Activated CD8-positive, alpha-beta memory T cell treated with anti-CD3 and anti-CD28 coated beads, Interleukin-2, amount 10 ng/mL, durations not matched to agents 7 days and 5 days (primary cell): ENCODE measurements at places on chromosomes 16 and 17. TPM values are rescaled to one million over a fixed set of nuclear protein-coding genes. Genes with fewer than 3 reads are reported as not detected.

GRCh38 chr17:81648013-81648706 is 8.2 kb downstream of the PDE6G start:
- DNase-seq: no peak

- peak; percentile 90 for DNase-seq
Measured at GRCh38 chr16:67013823-67014633, 14.9 kb upstream of the CBFB start.

DNA sequence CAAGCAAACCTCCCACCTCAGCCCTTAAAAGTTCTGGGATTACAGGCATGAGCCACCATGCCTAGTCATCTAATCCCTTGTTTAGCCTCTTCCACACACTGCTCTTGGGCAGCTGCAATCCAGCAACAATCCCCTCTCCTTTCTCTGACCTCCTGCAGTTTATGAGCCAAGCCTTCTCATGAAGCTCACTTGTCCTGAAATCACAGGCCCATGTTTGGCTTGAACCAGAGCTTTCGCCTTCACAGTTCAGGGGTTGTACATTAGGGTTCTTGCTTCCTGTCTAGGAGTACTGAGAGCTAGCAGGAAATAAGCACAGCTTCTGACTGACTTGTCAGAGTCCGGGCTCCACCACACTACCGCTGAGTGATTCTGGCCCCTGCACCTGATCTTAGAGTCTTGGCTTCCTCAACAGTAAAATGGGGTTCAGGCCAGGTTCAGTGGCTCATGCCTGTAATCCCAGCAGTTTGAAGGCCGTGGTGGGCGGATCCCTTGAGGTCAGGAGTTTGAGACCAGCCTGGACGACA is 16.3 kb downstream of the ERAL1 start:
- peak; percentile 86 for DNase-seq

GRCh38 chr16:77868478-77868877 is 80.1 kb downstream of the VAT1L start:
- peak; percentile 41 for DNase-seq

- DNase-seq: no peak
Measured at GRCh38 chr16:2331931-2332267, 8.6 kb downstream of the ABCA3 start.

DNA sequence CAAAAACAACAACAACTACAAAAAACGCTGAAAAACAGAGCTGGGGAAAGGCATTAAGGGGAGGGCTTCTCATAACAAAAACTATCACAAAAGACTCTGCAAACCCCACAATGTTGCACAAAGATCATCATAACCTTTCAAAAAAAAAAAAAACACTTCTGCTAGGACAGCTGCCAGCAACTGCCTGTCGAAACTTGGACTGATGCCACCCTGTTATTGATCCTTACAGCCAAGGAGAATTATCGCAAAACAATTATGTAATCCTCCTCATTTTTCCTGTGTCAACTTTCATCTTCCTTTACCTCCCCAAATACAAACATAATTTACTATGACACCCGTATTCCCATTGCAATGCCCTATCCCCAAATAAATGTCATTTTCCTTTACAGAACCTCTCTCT is 9.3 kb downstream of the CCDC40 start:
- DNase-seq: no peak

DNA sequence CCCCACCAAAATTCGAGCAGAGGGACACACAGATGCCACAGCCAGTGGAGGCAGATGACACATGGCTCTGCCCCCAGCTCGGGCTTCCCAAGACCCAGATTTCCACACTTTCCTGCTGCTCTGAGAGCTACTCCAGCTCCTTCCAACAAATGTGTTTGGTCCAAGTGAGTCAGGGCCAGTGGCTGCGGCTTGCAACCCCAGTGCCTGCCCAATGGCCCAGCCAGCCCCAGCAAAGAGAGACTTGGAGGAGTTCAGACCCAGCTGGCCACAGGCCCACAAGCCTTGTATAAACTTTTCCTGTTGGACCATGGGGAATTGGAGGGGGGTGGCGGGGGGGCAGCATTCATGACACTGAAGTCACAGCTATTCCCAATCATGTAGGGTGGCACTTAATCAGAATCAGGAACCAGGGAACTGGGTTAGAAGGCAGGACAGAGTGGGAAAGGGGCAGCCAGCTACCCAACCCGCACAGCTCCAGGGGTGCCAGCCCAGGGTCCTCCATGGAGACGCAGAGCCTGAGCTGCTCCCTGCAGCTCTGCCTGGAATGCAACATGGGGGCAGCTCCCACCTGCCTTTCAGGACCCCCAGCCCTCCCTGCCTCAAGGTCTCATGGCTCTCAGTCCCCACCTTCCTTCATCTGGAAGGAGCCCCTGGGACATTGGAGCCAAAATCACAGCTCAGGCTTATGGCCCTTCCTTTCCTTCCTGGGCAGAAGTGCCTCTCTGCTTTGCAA is 17.5 kb upstream of the C16orf78 start:
- no peak for DNase-seq

- DNase-seq: no peak
Measured at GRCh38 chr17:63589646-63590045, 11.0 kb upstream of the TACO1 start.

DNA sequence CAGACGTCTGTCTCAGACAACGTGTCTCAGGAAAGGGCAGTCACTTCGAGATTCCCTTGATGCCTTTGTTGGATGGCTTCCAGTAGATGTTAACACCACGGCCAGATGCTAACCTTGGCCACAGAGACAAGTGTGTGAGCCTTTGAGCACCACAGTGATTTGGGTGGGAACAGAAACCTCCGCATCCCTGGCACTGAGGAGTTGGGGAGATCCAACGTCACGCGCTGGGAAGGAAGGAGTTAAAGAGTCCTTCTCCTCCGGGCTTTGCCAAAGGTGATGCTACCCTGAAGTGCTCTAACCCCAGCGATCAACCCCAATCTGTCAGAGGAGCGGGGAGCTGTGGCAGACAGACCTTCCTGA is 3.0 kb upstream of the ABR start:
- DNase-seq: no peak

DNA sequence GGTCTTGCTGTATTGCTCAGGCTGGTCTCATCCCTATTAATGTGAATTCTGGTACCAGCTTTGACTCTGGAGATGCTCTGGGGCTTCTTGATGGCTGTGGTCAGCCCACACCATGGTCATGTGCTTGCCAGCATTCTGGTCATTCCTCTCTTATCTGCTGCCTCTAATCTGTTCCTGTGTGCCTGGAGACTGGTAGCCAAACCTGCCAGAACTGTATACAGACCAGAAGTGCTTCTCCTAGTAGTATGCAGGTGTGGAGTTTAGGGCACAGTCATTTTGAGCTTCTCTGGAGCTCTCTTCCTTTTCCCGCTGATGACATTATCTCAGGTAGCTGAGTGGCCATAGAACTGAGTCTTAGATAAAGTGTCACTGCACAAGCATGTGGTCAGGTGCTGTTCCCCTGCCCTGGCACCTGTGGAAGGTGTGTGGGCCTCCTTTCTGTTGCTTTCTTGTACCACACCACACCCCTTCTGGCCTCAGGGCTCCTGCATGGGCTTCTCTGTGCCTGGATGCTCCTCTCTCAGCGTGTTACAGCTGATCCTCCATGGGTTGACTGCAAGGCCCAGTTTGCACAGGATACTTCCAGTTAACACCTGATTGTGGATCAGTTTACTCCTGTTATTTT is 162.7 kb downstream of the SPECC1 start:
- DNase-seq: no peak

DNA sequence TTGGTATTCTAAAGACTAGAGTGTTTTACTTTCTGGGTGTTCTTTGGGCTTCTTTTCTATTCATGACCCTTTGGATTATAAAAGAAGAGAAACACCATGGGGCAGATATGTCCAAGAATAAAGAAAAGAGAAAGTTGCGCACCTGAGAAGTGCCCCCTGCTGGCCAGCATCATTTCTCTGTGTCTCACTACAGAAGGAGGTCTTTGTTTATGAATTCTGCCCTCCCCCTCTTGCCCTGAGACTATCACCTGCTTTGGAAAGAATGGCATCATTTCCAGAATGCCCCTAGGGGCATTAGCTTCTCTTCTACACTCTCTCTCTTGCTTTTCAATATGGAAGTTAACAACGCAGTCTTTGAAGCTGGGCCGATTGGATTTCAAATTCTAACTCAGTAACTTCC is 45.0 kb downstream of the CDH13 start:
- no peak for DNase-seq

GRCh38 chr17:62901544-62901943 is 64.5 kb upstream of the TANC2 start:
- no peak for DNase-seq

DNA sequence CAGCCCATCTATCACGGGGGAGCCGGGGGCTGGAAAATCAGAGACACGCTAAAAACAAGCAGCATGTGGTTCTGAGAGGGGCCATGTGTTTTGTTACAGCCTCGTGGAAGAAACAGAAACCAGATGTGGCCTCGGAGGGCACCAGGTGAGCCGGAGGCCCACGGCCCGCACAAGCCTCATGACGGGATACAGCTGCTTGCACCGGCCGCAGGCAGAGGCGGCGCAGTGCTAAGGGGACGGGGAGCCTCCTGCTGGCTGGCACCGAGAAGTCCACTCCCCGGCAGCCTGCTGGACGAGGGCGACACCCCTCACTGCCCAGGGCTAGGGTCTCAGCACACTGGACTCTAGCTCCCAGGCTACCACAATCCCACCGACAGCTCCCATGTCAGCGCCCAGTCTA is 19.2 kb downstream of the NDUFAF8 start:
- DNase-seq: no peak

GRCh38 chr17:78822552-78822951 is 18.1 kb downstream of the USP36 start:
- DNase-seq: no peak

GRCh38 chr17:8941520-8941919 is 24.0 kb downstream of the PIK3R5 start:
- peak; percentile 86 for DNase-seq

- no peak for DNase-seq
Measured at GRCh38 chr17:43014020-43014648, 7.5 kb downstream of the IFI35 start.

DNA sequence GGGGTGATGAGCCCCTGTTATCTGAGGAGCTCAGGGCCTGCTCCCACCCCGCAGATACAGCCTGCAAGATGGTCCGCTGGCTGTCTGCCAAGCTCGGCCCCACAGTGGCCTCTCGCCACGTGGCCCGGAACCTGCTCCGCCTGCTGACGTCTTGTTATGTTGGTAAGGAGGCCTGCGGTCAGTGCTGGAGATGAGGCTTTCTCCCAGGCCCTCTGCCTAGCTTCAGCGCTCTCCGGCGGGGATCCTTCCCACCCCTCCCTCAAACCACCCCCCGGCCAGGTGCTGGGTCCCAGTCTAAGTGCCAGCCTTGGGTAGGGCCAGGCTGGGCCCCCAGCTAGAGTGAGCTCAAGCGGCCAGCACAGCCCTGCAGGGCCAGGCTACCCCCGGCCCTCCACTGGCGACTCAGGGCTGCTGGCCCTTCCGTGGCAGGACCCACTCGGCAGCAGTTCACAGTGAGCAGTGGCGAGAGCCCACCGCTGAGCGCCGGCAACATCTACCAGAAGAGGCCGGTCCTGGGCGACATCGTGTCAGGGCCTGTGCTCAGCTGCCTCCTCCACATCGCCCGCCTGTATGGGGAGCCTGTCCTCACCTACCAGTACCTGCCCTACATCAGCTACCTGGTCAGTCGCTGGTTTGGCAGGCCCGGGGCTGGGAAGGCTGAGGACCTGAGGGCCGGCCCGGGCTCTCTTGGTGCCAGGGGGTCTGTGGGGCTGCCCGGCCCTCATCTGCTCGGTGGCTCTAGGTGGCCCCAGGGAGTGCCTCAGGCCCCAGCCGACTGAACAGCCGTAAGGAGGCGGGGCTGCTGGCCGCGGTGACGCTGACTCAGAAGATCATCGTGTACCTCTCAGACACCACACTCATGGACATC is 6.1 kb downstream of the WDR81 start:
- DNase-seq: no peak

GRCh38 chr17:80423536-80424225 is 8.7 kb downstream of the ENDOV start:
- no peak for DNase-seq

DNA sequence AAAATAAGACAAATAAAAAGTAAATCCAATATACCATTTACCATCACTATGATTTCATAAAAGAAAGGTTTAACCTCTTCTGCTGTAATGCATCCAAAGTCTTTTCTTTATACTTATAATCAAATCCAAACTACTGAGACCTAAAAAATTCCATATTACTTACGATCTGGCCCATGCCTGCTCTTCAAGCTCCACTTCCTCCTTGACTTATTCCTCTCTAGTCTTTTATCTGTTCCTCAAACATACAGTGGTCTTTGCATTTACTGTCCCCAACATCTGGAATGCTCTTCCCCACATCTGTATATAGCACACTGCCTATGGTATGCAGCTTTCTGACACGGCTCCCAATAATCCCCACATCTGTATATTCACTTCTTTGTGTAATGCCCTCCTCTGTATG is 33.8 kb downstream of the PCTP start:
- DNase-seq: no peak

GRCh38 chr17:48541036-48541576 is 3.8 kb downstream of the HOXB2 start:
- no peak for DNase-seq

GRCh38 chr16:54886078-54886477 is 44.6 kb upstream of the IRX5 start:
- DNase-seq: no peak

DNA sequence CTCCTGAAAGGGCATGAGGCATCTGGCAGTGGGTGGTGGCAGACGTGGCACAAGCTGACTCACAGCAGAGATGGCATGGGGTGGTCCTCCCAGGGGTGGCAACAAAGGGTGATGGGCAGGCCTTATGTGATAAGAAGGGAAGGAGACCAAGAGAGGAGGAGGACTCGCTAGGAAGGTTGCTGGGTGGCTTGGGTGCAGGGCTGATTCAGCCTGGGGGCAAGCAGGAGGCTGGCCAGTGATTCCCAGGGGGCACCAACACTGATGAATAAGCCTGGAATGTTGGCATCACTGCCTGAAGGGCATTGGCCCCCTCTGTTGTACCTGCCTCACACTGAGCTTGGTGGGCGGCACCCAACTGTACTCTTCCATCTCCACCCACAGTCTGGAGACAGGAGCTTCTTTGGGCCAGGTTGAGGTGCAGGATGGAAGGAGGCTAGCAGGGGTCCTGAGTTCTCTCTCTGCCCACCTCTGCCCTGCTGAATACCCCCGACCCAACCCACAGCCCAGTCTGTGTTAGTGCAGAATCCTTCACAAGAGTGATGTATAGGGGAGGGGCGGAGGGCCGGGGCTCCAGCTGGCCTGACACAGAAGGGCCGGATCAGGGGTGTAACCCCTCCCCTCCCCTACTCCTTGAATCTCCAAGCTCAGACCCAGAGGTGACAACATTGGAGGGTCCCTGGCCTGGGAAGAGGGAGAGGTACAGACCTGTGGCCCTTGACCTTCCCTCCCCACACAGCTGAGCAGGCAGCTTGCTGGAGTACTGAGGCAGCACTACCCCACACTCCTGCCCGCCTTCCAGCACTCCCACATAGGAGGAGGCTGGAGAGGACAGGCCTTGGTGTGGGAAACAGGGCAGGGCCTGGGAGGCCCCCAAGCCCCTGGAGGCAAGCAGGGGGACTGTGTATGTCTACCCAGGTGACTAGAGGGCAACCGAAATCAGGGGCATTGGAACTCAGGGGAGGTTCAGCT is 2.6 kb downstream of the STAC2 start:
- no peak for DNase-seq

The HSPB9 gene
- total RNA-seq: 0.58 TPM

The TBC1D3B gene
- 9.9 TPM for total RNA-seq

The HS3ST3B1 gene
- total RNA-seq: 6.9 TPM

The ZFHX3 gene
- 0.32 TPM for total RNA-seq

The SAMD14 gene
- total RNA-seq: 0.35 TPM

The GLYR1 gene
- 109 TPM for total RNA-seq
